T-helper 17 cell (primary cell): ENCODE measurements at places on chromosomes 4 and X. TPM values are rescaled to one million over a fixed set of nuclear protein-coding genes. Genes with fewer than 3 reads are reported as not detected.

DNA sequence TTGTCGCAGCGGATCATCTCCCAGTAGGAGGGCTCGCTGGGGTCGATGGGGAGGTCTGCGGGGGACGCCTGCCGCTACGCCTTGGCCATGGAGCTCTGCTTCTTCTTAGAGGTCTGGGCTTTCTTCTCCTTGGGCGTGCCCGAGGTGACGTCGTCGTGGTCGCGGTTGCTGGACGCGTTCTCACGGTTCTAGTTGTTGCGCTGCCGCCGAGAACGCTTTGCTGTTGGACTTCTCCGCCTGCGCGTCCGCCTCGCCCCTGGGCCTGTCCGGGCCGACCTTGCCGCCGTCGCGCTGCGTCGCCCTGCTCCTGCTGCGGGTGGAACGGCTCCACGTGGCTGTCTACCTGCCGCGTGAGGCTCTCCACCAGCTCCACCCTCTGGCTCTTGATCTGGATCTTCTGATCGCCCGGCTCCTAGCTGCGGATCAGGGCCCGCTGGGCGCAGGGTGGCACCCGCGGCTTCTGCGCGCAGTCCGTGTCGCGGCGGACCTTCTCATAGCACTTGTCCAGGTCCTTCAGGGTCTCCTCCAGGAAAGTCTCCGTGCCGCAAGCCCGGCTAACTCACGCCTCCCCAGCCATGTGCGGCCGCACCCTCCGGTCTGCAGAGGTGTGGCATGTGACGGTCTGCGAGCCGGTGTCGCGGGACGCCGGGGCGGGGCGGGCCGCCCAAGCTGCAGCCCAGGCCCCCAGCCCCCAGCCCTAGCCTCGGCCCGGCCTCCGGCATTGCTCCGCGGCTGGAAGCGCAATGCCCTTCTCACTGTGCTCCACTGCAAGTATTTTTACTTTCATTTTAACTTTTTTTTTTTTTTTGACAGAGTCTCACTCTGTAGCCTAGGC, 40.5 kb upstream of the OGT start:
- peak; percentile 16 for DNase-seq

GRCh38 chr4:95552942-95553550, 4.3 kb upstream of the UNC5C start:
- no peak for DNase-seq

GRCh38 chrX:43836435-43837184, 45.6 kb downstream of the MAOB start:
- DNase-seq, result no peak

- no peak for DNase-seq
Measured at GRCh38 chrX:68755616-68756125, 73.2 kb upstream of the EFNB1 start.

DNA sequence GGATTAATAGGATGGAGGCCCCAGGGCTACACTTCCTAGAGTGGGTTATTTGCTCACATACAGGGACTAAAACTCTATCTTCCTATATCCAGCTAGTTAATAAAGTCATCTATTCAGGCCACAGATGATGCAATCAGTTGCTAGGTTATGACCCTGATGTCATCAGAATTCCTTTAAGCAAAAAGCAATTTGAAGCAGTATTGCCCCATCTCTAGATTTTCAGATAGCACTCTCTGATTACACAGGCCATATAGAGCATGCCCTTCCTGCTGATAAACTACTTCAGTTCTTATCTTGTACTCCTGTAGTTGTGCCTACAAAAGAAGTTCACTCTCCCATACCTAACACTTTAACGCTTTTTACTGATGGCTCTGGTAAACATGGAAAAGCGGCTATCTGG, 84.8 kb downstream of the TMEM144 start:
- DNase-seq, result no peak

DNA sequence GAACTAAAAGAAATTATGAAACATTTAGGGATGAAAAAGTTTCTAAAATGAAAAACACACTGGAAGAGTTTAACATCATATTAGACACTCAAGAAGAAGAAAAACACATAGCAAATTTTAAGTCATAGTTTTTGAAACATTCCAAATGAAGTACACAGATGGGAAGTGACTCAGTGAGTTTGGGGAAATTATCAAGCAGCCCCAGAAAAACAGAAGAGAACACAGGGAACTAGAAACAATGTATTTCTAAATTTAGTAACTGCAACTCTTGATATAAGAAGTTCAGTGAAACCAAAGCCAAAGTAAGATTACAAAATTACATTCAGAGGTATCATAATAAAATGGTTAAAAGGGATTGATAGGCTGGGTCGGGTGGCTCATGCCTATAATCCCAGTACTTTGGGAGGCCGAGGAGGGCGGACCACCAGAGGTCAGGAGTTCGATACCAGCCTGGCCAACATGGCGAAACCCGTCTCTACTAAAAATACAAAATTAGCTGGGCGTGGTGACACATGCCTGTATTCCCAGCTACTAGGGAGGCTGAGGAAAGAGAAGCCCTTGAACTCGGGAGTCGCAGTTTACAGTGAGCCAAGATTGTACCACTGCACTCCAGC, 461.2 kb downstream of the KCTD8 start:
- DNase-seq, result no peak

GRCh38 chr4:8242782-8243560, 26.6 kb upstream of the HTRA3 start:
- DNase-seq, result no peak

DNA sequence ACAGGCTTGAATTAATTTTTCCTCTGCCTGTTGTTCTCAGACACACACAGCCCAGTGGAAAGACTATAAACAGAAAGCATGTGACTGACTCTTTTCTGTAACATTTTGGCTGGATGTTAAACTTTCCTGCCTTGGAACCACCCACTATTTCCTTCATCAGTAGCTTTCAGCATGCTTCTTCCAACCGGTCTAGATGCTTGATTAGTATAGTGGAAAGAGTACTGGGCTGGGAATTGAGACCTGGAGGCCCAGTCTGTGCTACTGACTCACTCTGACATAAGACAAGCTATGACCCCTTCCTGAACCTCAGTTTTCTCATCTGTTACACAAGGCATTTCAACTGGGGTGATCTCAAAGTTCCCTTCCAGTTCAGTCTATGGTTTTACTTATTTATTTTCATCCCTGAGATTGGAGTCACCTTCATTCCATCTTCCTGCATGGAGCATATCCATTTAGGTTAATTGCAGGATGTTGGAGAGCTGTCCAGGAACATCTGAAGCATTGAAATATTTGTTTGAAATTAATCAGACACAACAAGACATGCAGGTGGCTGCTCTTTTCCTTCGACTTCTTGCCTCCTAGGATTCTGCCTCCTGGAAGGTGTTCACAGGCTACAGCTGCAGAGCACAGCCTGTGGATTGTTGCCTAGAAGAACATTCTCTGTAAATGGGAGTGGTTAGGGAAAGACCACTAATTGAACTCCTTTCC, 173.4 kb downstream of the RTL9 start:
- no peak for DNase-seq

DNA sequence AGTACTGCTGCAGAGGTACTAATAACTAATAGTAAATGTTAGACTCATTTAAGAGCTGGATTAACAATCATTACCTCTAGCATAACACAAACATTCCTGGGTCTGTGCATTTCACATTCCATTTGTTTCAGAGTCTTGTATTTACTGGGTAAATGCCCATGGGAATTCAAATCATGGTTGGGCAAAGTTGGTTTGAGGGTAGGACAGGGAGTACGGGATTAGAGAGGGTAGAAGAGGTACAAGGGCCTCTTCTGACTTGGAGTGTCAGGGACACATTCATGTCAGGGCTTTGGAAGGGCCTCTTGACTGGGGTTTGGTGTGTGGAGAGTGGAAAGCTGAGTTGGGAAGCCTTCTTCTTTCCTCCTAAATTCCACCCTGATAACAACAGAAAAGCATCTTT, 65.9 kb downstream of the WWC2 start:
- DNase-seq, result no peak

GRCh38 chrX:104679175-104679574, 113.2 kb downstream of the IL1RAPL2 start:
- no peak for DNase-seq

DNA sequence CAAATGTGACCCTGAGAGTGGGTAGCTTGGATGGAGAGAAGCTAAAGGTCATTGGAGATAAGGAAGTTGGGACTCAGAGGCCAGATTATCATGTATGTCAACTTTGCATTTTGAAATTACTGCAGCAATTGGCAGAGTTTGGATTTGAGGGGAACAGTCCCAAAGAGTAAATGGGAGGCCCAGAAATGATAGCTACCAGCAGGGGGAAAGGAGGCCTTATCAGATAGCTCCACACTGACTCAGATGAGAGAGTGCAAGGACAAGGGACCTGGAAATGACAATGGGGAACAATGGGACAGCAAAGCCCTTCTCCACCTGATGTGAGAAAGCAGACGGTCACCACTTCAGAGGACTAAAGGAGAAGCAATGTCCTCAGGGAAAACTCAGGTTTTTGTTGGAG, 201.5 kb upstream of the JADE1 start:
- no peak for DNase-seq

- DNase-seq, result no peak
Measured at GRCh38 chr4:91064157-91064853, 937.1 kb downstream of the CCSER1 start.

GRCh38 chrX:142186103-142186502, 19.0 kb downstream of the MAGEC2 start:
- no peak for DNase-seq

GRCh38 chr4:71630803-71631202, 153.1 kb downstream of the GC start:
- DNase-seq, result no peak

- DNase-seq, result no peak
Measured at GRCh38 chrX:118468122-118468521, 27.5 kb upstream of the DOCK11 start.

- no peak for DNase-seq
Measured at GRCh38 chr4:7395645-7396044, 39.1 kb downstream of the PSAPL1 start.

- DNase-seq, result no peak
Measured at GRCh38 chrX:154429711-154430110, 1.2 kb downstream of the ATP6AP1 start.

DNA sequence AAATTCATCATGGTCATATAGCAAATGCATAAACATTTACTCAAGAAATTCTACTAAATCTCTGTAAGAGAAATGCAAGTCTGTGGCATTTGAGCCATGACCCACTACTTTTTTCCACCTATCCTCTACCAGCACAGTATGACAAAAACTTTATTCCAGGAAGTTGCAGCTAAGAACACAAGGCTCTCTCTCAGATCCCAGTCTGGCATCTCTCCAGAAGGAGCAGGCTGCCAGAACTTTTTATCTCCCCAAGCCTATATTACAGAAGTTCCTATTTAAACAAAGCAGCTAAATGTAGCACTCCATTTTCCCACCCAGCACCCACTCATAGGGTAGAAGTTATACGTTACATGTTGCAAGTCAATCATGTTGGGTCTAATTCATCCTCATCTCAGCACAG, 49.3 kb upstream of the EPGN start:
- no peak for DNase-seq

DNA sequence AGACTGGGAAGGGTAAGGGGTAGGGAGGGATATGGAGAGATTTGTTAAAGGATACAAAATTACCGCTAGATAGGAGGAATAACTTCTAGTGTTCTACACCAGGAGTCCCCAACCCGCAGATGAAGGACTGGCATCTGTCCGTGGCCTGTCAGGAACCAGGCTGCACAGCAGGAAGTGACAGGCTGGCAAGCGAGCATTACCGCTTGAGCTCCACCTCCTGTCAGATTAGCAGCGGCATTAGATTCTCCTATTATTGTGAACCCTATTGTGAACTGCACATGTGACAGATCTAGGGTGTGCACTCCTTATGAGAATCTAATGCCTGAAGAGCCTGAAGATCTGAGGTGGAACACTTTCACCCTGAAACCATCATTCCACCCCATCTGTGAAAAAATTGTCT, 27.9 kb upstream of the BBS7 start:
- DNase-seq, result no peak

DNA sequence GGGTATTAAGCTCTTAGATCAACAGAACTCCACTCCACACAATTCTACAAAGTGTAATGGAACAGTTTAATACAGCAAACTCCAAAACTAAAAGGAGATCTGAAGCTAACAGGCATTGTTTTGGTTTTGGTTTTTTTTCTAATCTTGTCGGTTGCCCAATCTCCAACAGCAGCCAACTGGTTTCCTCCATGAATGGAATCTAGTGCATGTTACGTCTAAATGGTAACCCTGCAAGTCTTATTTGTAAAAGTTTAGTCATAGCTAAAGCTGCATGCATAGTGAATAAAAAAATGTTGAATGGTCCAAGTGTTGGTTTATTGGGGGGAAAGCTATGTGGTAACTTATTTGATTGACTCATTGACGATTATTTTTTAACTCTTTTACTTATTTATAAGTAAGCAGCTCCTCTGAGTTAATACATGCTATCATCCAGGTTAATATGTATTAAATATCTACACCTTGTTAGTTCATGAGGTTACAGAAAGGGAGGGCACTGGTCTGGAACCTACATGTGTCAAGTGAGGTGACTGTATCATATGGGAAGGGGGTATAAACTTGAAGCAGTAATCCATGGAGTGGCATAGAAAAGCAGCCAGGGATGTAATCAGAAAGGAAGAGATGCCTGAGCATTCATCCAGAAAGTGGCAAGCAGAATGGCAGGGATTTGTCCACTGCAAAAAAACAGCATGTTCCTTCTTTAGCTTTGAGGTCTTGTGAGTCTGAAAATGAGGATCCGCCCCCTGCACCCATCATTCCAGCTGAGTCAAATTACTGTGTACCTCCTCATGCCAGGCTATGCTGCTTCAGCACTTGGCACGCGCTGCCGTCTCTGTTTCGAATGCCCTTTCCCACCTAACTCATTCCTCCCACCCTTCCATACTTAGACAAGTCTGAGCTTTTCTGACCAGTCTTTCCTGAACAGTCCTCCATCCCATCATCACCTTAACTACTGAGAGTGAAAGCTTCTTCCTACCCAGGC, 81.7 kb downstream of the PDGFC start:
- DNase-seq, result no peak

DNA sequence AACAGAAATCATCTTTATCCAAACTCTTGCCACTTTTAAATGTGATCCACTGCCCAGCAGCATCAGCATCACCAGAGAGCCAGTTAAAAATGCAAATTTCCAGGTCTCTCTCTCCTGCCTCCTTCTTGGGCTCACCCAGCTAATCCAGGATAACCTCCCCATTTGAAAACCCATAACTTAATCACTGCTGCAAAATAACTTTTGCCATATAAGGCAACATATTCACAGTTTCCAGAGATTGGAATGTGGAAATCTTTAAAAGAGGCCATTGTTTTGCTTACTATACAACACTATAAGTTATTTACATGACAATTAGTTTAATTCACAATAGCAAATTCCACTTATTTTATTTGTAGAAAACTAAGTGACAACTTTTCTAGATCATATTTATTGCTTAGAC, 4.8 kb upstream of the EXOSC9 start:
- DNase-seq, result no peak

The RENBP gene
- total RNA-seq, result 11.5 TPM

The TMEM33 gene
- 26.1 TPM for total RNA-seq

The HAND2 gene
- not detected for total RNA-seq

The MAGEA8 gene
- total RNA-seq, result not detected

The VEGFD gene
- total RNA-seq, result not detected

The FRMD7 gene
- total RNA-seq, result not detected

The SCD5 gene
- 0.60 TPM for total RNA-seq

The SLC2A9 gene
- 2.8 TPM for total RNA-seq
